Stimulated activated CD4-positive, alpha-beta T cell treated with anti-CD3 and anti-CD28 coated beads, Interleukin-2, amount 100 ng/mL, for 24 hours (primary cell): ENCODE measurements at places on chromosomes 11 and 22.

DNA sequence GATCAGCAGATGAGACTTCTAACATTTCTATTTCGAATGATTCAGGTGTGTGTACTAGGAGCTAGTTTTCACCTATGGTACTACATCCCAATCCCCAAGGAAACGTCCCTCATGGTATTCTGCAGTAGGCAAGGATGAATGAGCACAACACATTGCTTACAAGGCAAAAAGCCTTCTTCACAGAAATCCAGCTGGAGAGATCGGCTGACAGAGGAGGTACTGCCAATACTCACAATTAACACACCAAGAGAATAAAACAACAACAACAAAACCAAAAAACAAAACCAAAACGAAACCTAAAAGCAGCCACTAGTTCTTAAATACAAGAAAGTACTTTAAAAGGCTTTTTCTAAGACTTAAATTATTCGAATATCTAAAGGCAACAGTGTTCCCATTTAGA lies 101.4 kb downstream of the PICALM start:
- DNase-seq, result no peak

GRCh38 chr11:131666006-131666405 lies 295.6 kb downstream of the NTM start:
- DNase-seq, result no peak

DNA sequence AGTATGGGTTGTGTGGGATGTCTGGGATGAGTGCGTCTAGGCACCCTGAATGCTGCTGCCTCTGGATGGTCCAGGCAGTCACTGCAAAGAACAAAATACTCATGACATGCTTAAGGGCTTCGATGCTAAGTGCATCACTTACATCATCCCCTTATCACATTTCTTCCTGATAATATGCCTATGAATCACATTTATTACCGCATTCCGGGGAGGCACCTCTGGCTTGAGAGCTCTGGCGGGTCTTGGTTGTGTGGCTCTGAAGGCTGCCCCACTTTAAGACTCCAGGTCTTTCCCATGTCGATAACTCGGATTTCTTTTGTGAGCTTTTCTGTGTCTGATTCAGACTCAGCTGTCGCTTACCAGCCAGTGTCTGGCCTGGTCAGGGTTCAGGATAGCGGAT lies 1126.4 kb downstream of the TBC1D22A start:
- DNase-seq, result no peak

DNA sequence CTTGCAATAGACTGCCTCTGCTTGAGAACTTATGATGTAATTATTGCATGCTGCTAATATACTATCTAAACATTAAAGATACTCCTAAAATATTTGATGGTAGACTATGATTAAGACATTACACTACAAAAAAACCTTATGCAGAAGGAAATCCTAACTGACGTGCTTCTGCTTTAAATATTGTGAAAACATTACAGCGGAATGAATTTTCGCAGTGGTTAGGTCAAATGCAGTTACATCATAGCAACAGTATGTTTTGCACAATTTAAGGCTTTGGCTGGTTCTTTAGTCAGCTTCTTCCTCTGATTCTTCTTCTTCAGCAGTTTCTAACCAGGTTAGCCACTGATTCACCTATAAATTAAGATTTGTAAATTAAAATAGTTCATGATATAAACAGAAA lies 11.2 kb downstream of the EIF4G2 start:
- DNase-seq, result no peak

- no peak for DNase-seq
Measured at GRCh38 chr22:16974298-16975084, 33.5 kb downstream of the GAB4 start.

DNA sequence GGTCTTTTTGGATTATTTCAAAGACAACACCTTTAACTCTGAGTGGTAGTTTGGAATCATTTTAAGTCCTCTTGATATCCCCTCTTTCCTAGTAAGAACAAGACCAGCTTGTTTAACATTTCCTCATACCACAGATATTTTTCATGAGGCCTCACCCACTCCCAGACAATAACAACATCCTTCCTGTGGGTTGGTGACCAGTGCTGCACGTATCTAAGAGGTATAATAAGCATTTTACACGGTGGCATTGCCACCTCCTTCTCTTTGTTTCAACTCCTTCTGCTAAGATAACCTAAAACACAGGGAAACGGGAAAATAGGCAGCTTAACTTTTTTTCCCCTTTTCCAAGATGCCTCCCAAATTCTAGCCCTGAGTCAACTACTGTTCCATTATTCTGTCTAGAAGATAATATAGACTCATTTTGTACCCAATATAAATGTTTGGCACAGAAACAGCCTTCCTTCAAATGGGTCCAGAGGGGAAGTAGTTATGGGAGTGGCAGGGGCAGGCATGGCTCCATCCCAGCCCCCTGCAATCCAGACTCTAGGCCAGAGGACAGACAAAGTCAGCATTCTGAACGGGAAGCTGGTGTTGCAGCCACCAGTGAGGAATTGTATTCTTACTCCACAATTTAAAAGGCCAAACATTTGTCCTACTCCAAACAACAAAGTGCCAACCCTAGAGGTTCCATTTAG lies 28.5 kb downstream of the MAML2 start:
- DNase-seq, result no peak

DNA sequence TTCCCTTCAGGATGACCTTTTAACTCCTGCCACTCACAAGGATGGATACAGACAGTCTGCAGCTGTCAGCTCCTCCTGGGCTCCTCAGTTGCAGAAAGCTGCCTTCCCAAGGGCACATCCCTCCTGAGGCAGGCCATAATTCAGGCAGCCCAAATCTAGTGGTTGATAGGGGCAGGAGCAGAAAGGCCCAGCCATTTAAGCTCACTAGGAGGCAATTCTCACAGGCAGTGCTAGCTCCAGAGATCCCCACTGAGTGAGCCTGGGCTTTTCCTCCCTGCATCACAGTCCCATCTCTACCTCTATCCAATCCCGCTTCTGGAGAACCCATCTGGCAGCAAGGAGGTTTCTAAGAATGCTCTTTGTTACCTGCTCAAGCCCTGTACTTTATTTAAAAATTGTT lies 200.6 kb downstream of the ARHGAP42 start:
- DNase-seq, result no peak

DNA sequence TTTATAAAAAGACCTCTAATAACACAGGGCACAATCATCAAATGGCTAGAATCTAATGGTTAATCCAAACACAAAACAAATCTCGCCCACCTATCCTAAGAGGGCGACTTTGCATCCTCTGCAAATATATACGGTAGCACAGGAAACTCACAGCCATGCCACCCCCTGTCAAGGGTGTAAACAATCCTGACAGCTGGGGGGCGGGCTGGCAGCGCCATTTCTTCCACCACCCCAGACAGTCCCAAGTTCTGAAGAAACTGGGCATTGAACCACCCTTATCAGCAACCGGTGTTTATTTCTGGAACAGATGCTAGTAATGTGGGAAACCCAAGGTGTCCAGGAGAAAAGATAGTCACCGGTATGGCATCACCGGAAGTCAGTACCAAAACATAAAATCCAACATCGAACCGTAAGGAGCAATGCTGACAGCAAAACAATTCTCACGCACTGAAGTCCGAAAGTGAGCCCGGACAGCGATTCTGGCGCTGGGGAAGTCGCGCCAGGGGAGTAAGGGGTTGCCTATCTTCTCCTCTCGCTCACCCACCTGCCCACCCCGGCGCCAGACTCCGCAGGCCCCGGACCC lies 825 bp downstream of the FBXO3 start:
- DNase-seq, result peak; percentile 24

GRCh38 chr11:35305670-35306382 lies 113.5 kb downstream of the SLC1A2 start:
- DNase-seq, result no peak
